Renal cortical epithelial cell (primary cell): ENCODE measurements at places on chromosomes 7 and 10.
A peak's percentile ranks its signal among the peaks of the same experiment; 100 is the strongest.

- no peak for DNase-seq
These were observed 24.0 kb downstream of the SEPTIN14 start for GRCh38 chr7:55838595-55838994.

- no peak for DNase-seq
These were observed 93.8 kb upstream of the MTPN start for GRCh38 chr7:136070736-136071505.

GRCh38 chr10:61998937-61999336 lies 97.4 kb downstream of the ARID5B start:
- DNase-seq: no peak

DNA sequence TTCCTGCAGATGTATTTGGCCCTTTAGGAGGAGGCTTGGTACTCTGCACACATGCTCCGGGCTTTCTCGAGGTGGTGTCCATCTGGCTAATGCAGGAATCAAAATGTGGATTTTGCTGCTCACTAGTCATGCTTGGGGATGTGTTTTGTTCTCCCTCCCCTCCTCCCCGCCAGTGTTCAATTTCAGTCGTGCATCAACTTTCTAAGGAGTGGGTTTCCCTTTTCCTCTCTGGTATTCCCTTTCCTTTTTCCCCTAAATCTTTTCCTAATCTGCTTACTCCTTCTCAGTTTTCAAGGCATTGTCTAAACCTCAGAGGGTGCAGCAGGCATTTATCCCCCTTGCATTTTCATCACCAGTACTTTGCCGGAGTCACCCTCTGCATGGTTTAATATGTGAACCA lies 201.8 kb downstream of the CCDC3 start:
- no peak for DNase-seq

DNA sequence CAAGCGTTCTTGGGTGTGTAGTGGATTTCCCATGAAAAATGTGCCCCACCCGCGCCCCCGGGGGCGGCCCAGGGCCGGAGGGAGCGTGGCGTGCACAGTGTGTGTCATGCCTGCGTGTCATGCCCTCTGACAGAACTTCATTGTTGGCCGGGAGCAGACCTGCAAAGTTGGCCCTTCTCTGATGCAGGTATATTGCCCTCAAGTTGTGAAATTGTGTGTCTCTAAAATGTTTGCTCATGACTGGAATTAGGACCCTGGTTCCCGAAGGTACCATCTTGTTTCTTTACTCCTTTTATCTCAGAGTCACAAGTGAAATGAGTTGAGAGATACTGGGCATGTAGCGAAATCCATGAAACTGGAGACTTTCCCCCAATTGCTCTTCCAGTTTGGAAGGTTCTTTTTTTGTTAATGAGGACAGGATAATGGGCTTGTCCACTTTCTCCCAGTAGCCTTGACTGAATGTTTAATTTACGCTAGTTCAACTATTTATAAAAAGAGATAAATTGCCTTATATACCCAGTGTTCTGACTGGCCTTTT lies 26.2 kb downstream of the ADK start:
- DNase-seq: peak; percentile 36

GRCh38 chr10:78985973-78986818 lies 82.6 kb upstream of the ZMIZ1 start:
- DNase-seq: no peak

DNA sequence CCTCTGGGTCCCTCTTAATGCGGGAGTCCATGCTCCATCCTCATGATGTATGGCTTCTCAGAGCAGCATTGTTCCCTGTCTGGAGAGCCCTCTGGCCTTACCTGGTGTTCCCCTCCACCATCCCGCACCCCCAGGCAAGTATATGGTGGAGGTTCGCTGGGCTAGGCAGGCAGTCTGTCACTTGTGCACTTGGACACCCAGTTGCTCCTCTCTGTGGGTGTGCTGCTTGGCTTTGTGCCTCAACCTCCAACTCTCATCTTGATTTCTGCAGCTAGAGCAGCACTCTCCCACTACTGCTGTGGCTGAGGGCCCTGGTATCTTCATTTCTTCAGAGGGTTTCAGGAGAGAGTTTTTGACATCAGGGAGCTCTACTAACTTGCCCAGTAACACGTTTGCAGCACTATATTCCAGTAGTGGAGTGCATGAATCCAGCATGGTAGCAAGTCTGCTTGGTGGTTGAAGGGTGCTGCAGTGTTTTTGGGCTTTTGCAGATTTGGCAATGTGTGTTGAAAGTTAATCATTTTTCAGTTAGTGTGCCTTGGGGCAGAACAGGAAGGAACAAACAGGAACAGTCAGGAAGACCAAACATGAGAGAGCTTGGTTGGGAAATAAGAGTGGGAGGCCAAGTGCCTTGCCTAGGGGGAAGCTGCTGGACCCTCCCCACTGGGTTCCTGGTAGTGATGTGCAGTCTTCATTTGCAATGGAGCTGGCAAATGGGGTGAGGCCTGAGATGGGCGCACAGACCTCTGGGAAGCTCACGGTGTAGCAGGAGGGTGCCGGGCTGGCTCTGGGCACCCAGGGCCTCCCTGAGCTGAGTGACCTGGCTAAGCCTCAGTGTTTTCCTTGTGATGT lies 37.4 kb downstream of the TSPAN14 start:
- peak; percentile 96 for DNase-seq

DNA sequence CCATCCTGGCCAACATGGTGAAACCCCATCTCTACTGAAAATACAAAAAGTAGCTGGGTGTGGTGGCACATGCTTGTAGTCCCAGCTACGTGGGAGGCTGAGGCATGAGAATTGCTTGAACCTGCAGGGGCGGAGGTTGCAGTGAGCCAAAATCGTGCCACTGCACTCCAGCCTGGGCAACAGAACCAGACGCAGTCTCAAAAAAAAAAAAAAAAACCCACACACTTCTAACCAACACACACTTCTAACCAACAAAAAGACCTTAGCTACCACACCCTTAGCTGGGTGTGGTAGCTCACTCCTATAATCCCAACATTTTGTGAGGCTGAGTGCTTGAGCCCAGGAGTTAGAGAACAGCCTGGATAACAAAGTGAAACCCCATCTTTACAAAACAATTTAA lies 33.9 kb upstream of the SPOCK2 start:
- DNase-seq: no peak

DNA sequence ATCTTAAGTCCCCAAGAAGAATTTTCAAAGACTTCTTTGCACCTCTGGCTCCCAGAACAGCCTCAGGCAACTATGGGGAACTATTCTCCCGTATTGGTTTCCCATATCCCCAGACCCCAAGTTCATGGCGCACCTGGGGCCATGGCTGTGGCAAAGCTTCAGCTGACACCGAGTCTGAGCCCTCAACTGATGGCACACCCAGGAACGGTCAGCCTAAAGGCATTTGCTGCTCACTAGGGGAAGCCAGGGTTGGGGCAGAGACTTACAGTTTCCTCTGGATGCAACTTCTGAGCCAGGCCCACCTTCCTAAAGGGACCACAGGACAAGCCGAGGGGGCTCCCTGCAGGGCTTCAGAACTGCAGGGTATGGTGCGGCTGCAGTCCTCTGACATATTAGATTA lies 13.7 kb upstream of the CPA1 start:
- no peak for DNase-seq

DNA sequence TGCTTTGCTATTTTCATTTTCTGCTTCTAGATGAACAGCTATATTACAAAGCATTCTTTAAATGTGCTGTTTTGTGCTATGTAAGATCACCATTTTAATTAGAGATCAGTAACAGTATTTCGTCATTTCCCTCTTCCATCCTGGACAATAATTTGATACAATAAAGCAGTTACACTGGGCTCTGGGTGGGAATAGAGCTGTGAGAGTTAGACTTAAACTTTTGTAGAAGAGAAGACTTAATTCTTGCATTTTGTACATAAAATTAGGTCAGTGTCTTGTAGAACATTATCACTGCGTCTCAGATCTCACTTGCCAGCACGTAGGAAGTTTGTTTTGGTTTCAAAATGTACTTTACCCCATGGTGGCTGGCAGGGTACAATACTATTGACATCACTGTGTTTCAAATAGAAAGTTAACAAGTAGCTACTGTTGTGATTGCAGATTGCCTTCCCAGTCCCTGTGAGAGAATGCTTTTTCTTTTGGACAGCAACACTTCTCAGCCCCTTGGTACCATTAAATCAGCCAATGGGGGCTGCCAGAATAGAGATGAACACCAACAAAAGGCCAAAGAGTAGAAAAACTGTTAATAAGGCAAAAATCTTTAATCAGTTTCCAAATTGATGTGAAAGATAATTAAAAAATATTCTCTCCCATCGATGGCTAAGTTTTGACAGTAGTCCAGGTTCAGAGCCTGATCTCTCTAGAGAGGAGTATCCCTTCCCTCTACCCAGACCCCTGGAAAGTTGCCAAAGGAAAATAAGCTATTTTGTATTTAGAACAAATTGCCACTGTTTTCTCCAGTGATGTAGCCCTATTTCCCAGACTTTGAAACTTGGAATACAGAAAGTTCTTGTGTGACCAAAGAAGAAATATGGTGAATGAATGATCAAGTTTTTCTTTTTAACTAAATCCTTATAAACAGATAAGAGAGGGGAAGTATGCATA lies 35.1 kb downstream of the SMNDC1 start:
- DNase-seq: peak; percentile 72

- no peak for DNase-seq
These were observed 9.6 kb downstream of the ESYT2 start for GRCh38 chr7:158819571-158820203.

GRCh38 chr10:74227697-74228424 lies 76.8 kb downstream of the ADK start:
- peak; percentile 89 for DNase-seq

DNA sequence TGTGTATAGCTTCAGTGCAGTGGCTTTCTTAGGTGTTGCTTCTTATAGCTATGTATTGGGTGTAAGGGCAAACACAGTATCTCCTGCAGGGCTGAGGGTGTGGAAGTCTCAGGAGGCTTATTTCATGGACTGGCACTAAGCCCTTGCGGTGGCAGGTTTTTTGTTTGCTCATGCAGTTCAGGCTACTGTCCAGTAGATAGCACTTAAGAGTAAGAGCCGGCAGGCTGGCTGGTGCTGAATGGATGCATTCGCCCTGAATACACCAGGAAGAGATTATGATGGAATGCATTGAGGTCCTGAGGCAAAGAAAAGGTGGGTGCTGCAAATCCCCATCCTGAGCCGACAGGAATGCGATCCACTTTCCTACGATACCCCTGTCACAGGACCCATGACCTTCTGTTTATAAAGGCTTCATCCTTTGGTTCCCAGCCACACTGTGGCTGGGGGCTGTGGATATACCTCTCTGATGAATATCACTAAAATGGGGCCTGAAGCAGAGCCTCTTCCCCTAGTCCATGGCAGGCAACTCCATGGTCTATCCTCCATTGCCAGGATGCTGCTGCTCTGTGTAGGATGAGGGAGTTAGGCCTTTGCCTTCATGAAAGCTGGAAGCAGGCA lies 44.9 kb downstream of the ANXA8 start:
- DNase-seq: peak; percentile 73

GRCh38 chr10:113139699-113140098 lies 189.7 kb downstream of the TCF7L2 start:
- DNase-seq: peak; percentile 41

- DNase-seq: no peak
These were observed 58.8 kb downstream of the POM121L12 start for GRCh38 chr7:53094191-53094590.

DNA sequence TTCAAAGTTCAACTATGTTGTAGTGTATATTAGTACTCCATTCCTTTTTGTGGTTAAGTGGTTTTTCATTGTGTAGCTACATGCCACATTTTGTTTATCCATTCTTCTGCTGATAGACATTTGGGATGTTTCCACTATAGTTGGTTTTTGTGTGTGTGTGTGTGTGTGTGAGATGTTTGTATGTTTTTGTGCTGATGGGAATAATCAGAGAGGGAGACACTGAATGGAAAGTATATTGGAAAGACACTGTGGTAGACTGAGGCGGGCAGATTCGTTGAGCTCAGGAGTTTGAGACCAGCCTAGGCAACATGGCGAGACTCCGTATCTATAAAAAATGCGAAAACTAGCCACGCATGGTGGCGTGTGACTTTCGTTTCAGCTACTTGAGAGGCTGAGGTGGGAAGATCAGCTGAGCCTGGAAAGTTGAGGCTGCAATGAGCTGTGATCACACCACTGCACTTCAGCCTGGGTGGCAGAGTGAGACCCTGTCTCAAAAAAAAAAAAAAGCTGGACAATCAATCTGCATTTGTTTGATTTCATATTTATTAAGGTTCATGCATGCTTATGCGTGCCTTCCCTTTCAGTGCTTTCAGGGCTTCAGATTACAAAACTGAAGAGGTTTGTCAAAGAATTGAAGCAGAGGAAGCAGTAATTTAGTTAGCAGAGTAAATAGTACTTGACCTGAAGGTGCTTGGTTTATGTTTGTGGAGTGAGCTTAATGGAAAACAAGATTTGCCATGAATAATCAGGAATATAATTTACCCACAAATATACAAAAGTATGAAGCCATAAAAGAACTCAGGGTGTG lies 14.7 kb downstream of the SEC24C start:
- DNase-seq: no peak
